HCT116 (cell line): ENCODE measurements at places on chromosomes 7 and 10.
A peak's percentile ranks its signal among the peaks of the same experiment; 100 is the strongest.

DNA sequence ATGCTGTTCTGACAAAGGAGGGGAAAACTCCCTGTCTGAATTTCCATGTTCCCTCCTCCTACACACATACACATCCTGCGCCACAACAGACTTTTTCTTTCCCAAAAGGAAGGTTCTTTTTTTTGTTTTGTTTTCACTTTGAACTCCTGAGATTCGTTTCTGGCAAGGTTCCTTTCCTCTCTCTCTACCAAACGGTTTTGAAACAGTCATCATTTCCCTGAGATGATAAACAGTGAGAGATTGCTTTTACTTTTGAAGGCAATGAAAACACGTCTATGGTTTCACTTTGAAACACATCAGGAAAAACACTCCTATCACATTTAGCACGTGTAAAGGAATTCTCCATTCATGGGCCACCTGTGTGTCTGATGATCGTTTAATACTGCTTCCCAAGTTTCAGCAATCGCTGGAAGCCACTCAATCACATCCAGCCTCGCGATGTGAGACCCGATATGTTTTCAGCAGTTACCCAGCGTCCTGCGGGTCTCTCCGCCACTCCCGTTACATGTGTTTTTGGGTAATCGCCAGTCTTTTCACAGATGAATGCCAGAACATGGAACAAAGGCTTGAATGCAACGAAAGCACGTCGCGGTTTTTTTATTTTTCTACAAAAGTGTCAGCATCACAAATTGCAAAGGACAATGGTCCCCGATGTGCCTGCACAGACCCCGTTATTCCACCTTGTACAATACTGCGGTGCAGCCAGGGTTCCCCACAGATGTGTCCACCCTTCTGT is 62.8 kb upstream of the CUX1 start:
- DNase-seq, result no peak

DNA sequence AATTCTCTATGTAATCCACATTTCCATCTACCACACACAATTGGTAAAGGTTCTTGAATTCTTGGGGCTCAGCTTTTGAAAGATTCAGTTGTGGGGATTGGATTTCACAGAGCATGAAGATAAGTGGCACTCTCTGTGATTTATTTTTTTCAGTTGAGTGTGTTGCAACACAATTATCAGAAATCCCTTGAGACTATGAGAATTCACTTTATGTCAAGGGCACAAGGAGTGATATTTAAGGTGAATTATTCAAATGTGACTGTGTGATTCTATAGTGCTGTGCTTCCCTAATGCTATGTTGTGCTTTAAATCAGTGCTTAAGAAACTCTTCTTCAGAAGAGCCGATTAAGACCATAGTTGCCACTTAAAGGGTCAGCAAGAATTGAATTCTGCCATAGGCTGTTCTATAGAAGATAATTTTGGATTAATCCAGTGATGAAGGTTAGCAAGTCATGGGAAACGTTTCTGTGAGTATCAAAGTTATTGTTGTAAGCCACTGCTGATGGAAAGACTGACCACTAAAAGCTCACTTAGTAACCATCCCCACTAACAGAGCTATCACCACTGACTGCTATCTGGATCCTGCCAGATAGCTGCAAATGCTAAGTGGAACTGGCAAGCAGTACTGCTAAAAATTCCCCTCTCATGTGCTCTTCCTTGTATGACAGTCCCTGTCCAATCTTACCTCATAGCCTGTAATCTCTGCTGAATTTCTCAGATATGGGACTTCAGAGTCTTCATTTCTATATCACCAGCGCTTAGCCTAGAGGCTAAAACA is 134.0 kb upstream of the SEMA3D start:
- no peak for DNase-seq

GRCh38 chr10:122286867-122287266 is 15.8 kb downstream of the BTBD16 start:
- DNase-seq, result no peak

DNA sequence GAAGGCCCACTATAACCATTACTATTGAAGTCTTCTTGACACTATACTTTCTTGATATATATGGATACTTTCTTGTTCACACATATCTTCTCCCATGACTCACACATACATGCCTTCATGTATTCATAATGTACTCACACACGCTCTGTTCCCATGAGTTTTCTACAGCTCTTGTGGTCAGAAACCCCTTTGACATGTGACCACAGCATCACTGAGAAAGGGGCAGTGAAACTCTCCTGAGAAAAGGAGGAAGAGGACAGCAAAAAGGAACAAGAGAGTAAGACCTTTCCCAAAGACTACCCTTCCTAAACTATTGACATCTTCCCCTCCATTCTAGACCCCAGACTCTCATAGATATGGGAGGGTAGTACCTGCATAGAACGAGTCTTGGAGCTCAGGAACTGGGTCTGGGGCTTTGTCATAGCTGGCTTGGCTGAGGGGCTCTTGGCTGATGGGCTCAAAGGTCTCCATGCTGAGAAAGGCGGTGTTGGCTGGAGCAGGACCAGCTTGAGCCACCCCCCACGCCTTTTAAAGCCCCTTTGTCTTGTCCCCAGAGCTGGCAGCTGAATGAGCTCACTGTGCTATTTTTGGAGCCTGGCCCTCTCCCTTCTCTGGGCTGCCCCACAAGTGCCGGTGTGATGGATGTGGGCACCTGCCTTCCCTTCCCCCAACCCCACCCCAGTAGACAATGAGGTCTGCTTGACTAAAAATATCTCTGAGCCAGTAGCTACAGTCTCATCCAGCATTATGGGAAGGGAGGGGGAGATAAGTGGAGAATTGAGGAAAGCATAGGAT is 5.1 kb downstream of the SYNPO2L start:
- DNase-seq, result no peak

- no peak for DNase-seq
These were observed 317.0 kb upstream of the COBL start for GRCh38 chr7:51633596-51633995.

GRCh38 chr7:96198047-96198636 is 123.8 kb downstream of the SLC25A13 start:
- no peak for DNase-seq

DNA sequence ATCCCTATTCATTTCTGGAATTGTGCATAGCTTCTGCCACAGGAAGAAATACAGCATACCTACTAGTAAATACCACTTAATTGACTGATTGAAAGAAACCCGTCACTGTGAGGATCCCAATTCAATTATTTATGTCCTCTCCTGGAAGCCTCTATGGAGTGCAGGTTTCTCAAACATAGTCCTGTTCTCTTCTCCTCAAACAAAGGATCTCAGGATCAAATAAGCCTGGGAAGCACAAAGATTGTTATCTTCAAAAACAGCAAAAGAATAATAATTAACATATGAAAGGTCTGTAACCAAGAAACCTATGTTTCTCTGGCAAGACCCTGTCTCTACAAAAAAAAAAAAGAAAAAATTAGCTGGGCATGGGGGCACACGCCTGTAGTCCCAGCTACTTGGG is 127.3 kb downstream of the KCNMA1 start:
- no peak for DNase-seq

GRCh38 chr7:23524473-23524872 is 7.3 kb downstream of the TRA2A start:
- DNase-seq, result no peak

DNA sequence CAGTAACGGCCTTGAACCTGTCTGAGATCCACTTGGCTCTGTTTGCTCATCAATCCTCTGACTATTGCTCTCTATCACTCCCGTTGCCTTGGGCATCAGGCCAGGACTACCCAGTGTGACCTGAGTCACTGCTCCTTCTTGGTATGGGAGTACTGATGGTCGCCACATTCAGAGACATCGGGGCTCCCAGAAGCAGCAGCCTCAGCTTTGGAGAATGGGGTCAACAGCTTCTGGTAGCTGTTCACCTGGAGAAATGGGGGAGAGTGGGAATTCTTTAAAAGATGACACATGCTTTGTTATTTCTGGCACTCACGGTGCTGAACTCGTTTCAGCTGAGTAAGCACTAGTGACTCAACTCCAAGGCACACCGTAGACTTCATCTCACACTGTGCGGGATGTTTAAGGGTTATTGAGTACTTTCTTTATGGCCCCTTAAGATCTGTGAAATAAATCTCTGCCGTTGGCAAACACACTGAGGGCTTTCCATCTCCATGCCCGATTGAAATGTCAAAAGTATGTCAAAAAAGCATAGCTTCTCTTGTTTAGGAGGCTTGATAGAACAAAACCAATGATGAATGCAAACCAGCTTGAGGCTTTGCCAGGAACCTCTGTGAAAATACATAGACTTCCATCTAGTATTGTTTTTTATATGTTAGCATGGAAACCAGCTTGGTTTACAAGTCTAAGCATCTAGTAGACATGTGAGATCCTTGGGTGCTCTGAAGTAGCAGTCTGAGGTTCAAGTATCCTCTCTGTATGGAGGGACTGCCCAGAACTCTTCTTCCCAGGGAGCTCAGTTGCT is 333.1 kb downstream of the CXCL12 start:
- DNase-seq, result no peak

DNA sequence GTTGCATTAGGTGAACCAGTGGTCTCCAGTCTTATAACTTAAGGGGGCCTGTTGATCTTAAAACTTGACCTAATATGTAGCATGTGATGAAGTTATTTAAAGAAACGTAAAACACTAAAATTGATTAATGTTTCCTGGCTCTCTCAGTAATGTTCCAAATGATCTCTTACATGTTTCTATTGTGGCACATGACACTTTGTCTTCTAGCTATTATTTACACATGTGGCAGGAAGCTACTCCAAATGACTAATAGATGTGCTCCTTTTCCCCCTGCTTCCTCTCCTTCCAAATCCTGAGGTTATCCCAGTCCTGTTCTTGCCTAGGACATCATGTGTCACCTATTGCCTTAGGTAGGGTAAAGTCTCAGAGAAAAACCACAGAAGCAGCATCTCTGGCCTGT is 89.4 kb downstream of the FAS start:
- no peak for DNase-seq

- DNase-seq, result peak; percentile 59
These were observed at the start of gene HACD1 for GRCh38 chr10:17617031-17617911. Gene HACD1 (minus strand): TSS chr10:17617374. CDS start chr10:17617339, 35 bp downstream.

DNA sequence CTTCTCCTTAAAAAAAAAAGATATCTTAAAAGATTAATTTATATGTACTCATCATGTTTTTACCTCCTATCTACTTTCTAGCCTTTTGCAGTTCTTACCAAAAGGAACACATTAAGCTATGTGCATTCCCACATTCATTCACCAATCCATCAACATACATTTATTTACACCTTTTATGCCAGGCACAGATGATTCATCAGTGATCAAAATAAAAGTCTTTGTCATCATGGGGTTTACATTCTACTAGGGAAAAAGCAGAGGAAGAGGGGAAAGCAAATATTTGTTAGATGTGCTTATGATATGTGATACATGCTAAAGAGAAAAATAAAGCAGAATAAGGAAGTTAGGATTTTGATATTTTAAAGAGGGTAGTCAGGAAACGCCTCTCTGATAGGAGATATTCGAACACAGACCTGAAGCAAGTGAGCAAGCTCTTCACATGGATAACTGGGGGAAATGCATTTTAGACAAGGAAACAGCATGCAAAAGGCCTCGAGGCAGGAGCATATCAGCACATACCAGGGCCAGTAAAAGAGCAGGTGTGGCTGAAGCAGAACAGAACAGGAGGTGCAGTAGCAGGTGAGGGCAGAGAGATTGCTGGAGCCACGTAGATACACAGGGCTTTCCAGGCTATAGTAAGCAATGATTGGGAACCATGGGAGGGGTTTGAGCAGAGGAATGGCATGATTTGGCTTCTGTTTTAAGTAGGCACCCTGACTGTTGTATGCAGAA is 67.4 kb downstream of the REEP3 start:
- DNase-seq, result no peak

- DNase-seq, result no peak
These were observed 3.8 kb upstream of the SAP25 start for GRCh38 chr7:100577507-100577906.

GRCh38 chr7:127021019-127021738 is 231.6 kb downstream of the GRM8 start:
- DNase-seq, result no peak

DNA sequence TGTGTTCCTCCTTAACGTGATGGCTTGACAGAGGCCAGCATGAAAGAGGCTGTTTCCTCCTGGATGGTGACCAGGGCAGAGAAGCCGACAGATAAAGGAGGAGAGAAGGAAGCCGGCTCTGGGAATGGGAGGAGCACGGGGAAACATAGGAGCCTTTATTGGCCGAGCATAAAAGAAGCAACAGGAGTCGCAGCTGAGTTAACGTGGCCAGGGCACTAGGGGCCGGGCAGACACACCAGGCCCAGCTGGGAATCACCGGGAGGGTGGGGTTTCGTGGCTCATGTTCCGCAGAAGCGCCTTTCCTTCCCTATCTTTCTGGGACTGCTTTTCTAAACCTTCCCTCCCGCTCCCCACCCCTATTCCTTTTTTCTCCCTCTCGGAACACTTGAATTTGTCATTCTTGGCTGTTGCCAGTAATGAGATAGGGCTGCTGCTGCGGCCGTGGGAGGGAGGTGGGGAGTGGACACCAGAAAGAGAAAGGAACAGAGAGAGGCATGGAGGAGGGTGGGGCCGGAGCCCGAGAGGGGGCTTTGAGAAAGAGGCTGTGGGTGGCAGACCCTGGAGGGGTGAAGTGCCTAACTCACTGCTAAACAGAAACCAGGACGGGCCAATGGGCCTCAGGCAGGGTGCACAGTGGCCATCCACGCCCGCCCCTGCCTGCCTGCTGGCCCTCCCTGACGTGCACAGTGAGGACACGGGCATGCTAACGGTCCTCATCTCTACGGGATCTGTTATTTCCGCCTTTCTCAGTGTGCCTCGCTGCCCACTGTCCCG is 65.2 kb downstream of the COL13A1 start:
- peak; percentile 26 for DNase-seq

- no peak for DNase-seq
These were observed 448.9 kb downstream of the ADRA2A start for GRCh38 chr10:111525696-111526095.

DNA sequence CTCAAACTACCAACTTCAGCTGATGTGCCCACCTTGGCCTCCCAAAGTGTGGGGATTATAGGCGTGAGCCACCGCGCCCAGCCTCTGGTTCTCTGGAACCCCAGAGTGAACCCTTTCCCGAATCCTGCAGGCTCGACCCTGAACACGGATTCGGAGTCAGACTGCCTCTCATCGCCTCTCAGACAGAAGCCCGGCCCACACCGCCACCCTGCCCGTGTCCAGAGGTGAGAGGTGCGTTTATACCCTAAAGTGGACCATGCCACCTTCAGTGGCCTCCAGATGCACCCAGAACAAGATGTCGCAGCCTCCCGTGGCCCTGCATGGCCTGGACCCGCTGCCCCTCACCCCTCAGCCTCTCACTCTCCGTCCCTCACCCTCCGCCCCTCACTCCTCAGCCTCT is 64.9 kb upstream of the GNA12 start:
- no peak for DNase-seq

- no peak for DNase-seq
These were observed 36.8 kb downstream of the MARCHF5 start for GRCh38 chr10:92327445-92328433.
